ENCODE measurements at places on chromosomes 7 and 10.
A peak's percentile ranks its signal among the peaks of the same experiment; 100 is the strongest.

DNA sequence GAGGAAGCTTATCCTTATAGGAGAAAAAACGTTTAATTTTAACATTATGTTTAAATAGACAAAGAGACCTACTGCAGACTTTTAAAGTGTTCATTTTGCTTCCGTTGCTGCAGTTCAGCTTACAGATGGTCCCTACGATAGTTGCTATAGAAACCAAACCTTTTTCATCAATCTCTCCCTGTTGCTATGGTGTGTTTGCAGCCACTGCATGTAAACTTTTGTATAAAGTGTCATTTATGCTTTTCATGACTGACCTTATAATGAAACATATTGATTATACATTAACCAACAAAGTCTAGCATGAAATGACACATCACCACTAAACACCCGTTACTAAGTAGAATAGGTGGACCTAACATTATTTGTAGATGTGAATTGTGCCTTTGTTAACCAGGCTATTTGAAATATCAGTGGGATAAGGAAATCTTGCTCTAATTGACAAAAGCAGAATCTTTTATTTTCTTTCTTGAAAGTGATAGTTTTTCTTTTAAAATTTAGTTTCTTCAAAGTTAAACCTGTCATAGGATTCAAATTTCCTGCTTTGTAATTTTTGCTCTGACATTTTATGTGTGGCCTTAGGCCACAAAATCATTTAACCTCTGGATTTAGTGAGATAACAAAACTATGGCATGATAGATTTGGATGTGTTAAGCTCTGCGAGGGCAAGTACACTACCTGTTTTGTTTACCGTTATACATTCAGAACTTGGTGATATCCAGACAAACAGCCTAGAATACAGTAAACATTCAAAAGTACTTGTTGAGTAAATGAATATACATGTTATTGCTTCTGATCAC is 64.0 kb downstream of the CACNB2 start:
- no peak for DNase-seq

DNA sequence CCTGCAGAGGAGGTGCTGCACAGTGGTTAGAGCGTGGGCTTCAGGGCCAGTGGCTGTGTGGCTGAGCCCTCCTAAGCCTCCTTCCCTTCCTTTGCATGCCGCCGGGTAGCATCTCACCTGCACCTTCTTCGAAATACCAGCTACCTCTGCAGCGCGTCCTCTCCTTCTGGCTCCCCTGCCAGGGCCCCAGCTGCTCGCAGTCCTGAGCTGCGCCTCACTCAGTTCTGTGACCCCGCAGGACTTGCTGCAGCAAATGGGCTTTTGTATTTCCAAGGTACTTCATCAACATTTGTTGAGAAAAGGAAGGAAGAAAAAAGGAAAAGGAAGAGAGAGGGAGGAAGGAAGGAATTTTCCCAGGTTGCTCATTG is 146.7 kb upstream of the PRR15 start:
- no peak for DNase-seq

DNA sequence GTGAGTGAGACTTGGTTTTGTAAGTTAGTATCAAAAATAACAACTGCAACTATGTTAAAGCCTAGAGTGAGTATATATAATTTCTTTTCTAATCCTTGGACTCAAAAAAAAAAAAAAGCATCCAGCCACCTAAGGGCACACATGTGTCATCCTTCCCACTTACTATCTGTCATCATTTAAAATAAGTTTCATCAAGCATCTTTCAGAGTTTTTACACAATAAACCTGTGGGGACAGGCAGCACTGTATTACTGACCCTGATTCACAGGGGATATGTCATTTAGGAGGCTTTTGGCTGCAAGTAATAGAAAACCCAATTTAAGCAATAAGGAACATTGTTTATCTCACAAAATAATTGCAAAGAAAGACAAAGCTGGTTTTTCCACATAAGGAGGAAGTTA is 32.3 kb upstream of the OSBPL3 start:
- DNase-seq = peak; percentile 59

DNA sequence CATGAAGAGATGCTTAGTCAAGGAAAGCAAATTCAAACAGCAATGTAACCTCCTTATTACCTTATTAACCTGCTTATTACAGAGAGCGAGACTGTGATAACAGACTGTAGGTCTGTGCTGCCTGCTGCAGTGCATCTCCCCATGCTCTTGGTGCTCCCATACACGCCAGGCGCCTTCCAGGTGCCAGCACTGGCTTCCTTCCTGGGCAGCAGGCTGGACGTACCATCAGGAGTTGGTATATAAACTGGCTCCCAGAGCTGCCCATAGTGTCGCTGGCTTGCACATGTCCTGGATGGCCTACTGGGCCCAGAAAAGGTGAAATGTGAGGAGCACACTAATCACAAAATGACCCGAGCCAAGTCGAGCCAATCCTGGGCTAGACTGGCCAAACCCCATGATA is 13.5 kb downstream of the ATP6V0E2 start:
- DNase-seq = no peak
